Activated T-helper 1 cell treated with anti-CD3 and anti-CD28 coated beads, Interleukin-2, amount 50 U/mL, for 16 hours (primary cell): ENCODE measurements at places on chromosomes 1 and 21.

GRCh38 chr1:11794446-11795237 is 11.1 kb downstream of the MTHFR start:
- no peak for DNase-seq

DNA sequence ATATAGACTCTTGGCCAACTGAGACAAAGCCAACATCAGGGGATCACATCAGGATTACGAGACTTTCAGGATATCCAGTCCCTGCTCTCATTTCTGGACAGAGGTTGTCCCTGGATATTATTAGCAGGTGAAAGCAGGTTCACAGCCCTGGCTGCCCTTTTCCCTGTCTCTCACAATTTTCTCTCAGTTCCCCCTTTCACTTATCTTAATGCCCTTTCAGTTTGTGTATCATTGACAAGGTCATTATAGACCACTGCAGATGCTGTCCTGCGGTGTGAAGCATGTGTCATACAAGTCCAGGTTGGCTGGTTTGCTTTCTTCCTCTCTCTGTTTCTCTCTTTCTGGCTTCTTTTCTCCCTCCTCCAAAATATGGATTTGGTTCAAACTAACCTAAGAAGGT is 2.1 kb upstream of the KLHDC9 start:
- no peak for DNase-seq

- DNase-seq = no peak
Measured at GRCh38 chr1:197807739-197808453, 32.6 kb upstream of the DENND1B start.

DNA sequence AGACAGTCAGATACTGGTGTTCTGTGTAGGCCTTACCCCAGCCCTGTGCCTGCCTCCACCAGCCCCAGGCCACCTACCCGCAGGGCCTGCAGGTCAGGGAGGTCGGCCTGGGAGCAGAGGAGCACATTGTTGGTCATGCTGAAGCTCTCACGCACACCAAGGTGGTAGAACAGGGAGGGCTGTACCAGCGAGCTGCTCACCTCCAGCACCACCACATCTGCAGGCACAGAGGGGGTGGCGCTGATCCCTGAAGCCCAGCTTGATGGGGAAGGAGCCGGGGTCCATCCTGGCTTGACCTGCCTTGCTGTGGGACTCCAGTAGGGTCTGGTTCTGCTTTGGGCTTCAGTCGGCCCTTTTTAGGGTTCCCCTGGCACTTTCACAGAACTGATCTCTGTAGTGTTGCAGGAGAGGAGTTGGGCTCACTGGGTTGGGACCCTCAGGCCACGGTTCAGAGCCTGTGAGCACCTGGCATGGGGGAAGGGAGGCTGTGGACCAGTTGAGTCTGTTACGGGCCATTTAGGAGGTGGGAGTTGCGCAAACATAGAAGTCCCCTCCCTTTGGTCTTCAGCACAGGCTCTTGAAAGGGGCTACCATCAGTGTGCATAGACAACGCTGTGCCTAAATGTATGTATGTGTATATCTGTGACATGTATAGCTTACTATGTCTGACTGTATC is 1.9 kb downstream of the MAP3K6 start:
- no peak for DNase-seq

DNA sequence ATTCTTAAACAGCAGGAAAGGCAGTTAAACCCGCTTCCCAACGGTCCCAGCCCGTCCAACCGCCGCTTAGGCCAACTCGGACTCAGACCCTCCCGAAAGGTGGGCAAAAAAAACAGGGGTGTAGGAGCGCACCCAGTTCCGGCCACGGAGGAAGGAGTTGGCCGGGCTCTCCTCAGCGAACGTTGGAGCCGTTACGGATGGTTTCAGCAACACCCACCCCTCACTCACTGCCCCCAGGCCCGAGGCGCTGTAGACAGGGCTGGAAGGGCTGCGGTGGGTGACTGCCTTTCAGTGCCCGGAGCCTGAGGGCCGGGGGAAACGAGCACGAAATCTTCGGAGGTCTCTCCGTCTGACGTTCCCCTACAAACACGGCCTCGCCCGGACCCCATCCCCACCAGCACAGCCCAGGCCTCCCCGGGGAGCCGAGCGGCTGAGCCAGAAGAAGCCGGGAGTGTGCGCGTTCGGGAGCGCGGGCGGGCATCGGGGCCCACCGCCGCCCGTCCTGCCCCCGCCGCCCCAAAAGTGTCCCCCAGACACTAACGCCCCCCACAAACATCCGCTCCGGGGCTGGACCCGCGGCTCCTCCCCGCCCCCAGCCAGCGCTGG is 1.3 kb downstream of the KDM5B start:
- DNase-seq = peak; percentile 2

DNA sequence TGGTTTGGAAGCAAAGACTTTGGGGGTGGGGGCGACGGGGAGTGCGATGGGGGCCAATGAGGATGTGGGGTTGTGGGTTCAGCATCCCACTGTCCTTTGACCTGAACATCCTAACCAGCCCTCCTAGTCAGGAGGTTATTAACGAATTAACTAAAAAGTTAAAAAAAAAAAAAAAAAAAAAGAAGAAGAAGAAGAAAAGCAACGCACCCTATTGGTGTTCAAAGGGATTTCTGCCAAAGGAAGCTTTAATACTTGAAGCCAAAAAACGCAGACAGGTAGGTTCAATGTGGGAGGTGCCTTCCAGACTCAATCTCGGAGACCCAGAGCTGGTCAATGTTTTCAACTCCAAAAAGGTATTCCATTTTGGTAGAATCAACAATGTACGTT is 2.2 kb downstream of the CLIC6 start:
- DNase-seq = no peak

DNA sequence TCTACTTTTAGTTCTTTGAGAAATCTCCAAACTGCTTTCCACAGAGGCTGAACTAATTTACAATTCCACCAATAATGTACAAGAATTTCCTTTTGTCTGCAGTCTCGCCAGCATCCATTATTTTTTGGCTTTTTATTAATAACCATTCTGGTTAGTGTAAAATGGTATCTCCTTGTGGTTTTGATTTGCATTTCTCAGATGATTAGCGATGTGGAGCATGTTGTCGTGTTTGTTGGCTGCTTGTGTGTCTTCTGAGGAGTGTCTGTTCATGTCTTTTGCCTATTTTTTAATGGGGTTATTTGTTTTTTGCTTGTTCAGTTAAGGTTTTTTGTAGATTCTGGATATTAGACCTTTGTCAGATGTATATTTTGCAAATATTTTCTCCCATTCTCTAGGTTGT is 131.5 kb downstream of the MAST2 start:
- no peak for DNase-seq

DNA sequence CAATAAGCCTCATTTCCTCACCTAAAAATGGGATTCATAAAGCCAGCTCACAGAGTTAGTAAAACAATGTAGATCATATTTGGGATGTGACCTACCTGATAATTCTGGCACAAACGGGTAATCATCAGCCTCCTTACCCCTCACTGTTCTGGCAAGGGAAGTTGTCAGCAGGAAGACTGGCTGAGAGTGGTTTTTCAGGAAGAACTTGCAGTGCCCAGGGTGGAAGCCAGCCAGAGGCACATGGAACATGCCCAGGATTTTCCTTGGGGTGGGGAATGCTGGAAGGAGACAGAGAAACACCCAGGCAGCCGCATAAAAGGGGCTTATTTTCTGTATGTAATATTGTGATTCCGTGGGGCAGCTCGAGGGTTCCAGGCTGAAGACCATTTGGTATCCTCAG is 7.7 kb upstream of the SLC5A9 start:
- no peak for DNase-seq
